ENCODE measurements at places on chromosomes 2 and 18.

GRCh38 chr2:239471011-239471792, 70.4 kb upstream of the HDAC4 start:
- DNase-seq = no peak

- no peak for DNase-seq
Measured at GRCh38 chr2:26572591-26572990, 68.6 kb downstream of the CIB4 start.

DNA sequence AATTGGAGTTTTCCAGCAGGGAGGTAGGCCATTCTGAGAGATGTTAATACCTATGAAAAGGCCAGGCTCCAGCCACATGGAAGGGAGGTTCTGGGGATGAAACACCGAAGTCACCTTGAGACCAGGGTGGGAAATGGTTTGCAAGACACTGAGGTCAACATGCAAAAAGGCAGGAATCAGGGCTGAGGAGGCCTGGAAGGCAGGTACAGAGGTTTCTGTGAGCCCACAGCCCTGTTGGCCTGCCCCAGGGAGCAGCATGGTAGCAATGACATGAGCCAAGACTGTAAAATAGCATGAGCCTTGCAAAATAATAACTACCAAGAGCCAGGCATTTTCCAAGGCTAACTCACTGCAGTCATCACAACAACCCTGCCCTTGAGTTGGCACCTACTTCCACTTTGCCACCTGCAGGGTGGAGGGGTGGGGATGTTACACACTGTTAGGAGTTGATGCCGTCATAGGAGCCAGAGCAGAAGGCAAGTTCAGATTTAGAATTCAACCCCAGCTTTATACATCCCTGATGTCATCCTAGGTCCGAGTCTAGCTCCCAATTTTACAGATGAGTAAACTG, 61.3 kb downstream of the ZBTB7C start:
- no peak for DNase-seq

DNA sequence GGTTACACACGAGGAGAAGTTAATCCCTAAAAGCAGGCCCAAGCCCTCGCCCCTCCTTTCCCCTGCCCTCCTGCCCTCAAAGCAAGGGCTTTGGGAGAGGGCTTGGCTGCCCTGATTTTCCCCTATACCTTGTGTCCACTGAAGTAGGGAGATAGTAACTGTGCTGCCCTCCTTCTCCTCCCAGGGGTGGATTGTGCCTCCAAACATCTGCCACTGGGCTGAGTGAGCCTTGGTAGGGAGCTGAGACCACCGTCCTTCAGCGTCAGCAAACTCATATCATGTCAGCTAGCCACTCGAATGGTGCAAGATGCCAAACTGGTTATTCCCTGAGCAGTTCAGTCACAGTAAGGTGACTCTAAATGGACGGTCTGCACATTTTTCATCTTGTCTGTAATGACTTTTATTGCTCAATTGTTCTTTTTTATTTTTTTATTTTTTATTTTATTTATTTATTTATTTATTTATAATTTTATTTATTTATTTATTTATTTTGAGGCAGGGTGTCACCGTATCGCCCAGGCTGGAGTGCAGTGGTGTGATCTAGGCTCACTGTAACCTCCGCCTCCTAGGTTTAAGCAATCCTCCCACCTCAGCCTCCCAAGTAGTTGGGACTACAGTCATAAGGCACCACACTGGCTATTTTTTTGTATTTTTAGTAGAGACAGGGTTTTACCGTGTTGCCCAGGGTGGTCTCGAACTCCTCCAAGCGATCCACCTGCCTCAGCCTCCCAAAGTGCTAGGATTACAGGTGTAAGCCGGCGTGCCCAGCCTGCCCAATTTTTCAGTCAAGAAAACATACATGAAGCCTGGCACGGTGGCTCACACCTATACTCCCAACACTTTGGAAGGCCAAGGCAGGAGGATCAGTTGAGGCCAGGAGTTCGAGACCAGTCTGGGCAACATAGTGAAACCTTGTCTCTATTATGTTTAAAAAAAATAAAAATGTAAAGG, 8.7 kb downstream of the PCBP1 start:
- DNase-seq = no peak

DNA sequence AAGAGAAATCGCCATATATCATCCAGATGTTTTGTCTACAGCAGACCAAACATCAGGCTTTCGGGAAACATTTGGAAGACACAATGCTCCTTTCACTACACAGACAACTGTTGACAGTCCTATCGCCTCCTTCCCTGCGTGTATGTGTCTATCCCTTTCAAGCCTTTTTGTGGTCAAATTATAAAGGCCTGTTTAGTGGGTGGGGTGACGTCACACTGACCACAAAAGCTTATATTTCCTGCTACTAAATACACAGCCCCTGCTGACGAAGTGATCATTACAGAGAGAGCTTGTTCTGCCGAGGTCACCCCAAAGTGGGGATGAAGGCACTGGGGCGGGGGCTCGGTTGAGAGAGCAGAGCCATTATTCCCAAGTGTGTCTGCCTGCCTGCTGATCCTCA, 302.7 kb upstream of the TNP1 start:
- DNase-seq = peak; percentile 5

DNA sequence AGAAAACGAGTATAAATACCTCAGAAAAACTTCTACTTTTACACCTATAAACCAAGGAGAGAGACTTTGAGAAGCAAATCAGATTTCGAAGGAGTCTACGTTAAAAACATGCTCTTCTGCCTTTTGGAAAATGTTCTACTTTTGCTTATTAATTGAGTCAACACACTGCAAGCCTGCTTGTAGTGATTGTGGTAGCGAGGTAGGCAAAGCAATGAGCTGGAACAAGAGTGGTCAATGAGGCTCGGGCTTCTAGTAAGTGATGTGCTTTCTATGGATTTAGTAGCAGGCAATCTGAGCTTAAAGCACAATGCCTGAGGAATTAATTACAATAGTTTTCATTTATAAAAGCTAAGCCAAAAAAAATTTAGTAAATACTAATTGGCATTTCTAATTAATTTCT, 103.4 kb upstream of the TFCP2L1 start:
- DNase-seq = no peak

- no peak for DNase-seq
Measured at GRCh38 chr2:160582490-160583145, 89.0 kb upstream of the RBMS1 start.

DNA sequence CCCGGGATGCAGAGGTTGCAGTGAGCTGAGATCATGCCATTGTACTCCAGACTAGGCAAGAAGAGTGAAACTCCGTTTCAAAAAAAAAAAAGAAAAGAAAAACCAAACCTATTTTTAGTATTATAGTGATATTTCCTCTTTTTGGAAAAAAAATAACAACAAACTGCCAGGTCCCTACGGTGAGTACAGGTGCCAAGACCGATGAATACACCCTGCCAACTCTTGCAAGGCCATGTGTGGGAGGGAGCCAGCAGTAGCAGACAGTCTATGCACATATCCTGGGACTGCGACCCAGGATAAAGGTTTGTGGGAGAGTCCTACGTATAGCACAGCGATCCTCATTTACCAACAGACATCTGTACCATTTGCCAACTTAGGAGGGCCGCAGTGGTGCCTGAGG, 69.6 kb upstream of the DNMT3A start:
- DNase-seq = no peak

DNA sequence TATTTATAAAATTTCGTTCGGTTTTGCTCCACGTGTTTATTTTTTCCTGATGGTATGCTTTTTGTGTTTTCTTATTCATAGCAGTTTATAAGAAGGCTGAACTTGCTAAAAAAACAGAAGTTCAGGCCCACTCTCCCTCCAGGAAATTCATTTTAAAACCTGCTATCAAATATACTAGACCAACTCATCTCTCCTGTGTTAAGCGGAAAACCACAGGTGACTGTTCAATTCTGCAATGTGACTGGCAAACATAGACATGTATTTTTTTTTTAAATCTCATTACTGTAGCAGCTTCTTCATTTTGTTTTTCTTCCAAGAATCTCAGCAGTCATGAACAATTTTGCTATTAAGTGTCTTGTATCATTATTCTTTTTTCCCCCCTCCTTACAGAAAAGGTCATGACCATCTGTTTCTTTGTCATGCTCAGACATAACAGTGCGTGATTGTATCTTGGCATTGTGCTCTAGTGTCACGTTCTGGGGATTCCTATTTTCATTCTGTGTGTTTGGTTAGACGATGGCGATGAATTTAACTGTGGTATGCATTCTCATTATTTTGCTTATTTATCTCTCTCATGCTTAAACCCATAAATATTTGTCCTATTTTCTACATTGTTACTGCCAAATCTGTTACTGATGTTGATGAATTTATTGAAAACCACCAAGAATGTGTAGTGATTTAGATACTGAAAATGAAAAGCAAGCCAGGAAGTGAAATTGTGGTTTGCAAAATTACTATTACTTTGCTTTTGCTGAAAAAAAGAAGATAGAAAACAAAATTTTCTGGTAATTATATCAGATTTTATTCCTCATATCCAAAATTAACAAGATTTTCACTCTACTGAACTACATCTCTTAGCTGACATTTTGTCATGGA, 74.6 kb upstream of the UNC80 start:
- no peak for DNase-seq

DNA sequence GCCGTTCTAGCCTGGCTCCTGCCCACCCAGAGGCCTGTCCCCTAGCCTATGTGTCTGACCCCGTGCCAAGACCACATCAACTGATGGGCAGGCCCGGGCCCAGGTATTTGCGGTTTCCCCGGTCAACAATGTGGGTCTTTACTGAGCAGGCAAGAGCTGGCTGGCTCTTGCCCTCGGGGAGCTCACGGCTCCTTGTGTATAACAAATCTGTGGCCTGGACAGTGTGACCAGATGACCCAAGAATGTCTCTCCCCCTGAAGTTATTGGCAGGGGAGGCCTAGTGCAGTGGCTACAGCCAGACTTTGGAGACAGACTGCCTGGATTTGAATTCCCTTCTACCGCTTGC, 179.6 kb downstream of the KLHL29 start:
- no peak for DNase-seq

- no peak for DNase-seq
Measured at GRCh38 chr18:54584065-54584464, 7.0 kb upstream of the DYNAP start.

DNA sequence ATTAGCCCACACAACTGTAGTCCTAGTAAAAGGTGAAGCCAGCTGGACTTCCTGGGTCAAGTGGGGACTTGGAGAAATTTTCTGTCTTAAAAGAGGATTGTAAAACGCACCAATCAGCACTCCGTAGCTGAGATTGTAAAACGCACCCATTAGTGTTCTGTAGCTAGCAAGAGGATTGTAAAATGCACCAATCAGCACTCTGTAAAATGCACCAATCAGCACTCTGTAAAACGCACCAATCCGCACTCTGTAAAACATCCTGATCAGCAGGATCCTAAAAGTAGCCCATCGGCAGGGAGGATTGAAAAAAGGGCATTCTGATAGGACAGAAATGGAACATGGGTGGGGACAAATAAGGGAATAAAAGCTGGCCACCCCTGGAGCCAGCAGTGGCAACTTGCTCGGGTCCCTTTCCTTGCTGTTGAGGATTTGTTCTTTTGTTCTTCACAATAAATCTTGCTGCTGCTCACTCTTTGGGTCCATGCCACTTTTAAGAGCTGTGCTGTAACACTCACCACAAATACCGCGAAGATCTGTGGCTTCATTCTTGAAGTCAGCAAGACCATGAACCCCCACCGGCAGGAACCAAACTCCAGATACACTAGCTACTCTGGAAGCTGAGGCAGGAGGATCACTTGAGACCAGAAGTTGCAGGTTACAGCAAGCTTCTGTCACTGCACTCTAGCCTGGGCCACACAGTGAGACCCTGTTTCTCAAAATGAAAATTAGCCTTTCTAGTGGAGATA, 102.6 kb downstream of the HS6ST1 start:
- no peak for DNase-seq

DNA sequence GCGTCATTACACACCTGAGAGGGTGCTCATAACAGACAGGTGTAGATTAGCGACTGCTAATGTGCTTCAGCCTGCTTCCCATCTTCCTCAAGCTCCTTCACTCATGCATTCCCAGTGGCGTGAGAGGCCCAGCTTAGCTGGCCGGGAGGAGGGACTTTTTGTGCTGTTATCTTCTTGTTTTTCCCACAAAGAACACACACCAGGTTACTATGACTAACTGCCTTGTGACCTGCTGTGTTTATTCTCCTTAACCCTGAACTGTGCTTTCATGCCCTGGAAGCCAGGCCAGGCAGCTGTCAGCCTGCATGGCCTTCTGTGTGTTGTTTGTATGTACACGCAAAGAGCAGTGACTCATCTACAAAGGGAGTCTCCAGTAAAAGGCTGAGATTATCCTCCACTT, 143.8 kb downstream of the PIEZO2 start:
- no peak for DNase-seq

DNA sequence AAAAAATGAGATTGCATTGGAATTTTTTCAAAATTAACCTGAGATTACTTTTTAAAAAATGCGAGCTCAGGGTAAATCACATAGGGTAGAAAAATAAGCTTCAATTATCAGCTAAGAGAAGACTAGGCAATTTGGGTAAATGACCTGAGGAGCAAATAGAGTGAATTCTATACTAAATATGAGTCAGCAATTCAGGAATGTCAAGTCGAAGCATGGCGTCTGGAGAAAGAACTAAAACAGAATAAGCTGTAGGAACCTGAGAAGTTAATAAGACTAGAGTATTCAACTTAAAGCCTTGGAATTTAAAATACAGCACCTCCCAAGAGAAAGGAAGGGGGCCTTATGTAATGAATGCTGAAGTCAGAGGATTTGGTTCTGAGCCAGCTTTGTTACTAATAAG, 487.0 kb downstream of the SUCLG1 start:
- no peak for DNase-seq

DNA sequence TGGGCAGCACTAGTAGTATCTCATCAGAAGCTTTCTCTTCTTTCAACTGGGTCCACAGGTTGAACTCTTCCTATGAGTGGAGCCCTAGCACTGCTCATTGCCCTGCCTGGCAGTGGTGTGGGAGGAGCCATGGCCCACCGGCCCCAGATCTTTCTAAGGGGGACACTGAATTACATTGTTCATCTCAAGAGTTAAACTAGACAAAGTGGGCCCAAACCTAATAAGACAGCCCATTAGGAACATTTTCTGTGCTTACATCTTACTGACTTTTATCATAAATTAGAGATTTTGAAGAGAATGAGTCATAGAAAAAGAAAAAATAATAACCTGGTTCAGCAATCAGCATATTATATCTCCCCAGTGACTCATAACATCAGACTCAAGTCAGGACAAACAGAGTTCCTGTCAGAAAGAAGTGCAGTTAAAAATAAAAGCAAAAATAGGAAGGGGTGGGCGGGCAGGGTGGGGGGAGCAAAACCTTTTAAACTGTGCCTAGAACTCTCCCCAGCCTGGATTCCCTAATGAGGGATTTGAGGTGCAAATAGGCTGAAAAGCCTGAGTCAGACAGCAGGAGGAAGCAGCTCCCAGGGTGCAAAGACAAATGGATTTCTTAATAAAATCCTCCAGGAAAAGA, 161.6 kb upstream of the TRIB2 start:
- DNase-seq = no peak

DNA sequence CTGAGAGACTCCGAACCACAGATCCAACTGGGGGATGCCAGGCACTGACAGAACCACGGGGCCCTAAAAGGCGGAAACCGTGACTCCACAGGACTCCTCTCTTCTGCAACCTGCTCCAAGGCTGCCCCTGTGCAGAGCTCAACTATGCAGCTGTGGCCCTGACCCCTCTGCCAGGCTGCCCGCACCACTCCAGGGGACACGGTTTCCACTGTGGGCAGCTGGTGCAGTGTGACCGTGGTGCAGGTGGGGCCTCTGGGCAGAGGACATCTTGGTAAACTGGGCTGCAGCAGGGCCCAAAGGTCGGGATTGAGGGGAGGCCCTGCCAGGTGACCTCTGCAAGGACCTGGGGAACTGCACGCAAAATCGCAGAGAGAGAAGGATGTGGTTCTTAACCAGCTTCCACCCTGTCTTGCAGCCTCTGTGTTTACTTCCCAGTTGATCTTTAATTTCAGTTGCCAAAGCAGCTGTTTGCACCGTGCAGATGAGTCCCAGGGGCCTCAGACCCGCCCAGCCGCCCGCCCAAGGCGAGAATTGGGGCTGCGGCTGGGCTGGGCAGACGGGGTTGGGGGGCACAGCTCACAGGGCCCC, 104.6 kb upstream of the CTDP1 start:
- DNase-seq = no peak
